Tongue (tissue), 3 donors: ENCODE measurements at places on chromosomes 4 and X. TPM values are rescaled to one million over a fixed set of nuclear protein-coding genes. Genes with fewer than 3 reads are reported as not detected.

- no peak for DNase-seq
These were observed 314.9 kb upstream of the FGF13 start for GRCh38 chrX:139026406-139026805.

NHSL2 gene
- total RNA-seq: 10.2 TPM

SPANXA2 gene
- not detected for total RNA-seq

DNA sequence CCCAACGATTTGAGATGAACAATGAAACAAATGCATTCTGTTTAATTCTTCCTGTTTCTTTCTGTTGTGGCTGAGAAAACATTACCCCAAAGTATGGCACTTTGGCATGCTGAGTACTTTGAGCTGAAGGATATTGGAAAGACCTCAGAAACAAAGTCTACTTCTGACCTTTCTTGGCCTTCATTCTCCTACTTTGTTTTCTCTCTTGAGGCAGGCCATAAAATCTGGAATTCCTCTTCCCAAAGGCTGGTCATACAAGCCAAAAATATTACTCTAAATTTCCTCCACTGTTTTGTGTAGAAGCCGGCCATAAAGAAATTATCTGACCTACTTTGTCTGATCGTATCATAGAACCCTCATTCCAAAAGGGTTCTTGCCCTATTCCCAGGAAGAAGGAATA, 1048.2 kb downstream of the TECRL start:
- DNase-seq: peak; percentile 6
